ENCODE measurements at places on chromosomes 13 and 19.

DNA sequence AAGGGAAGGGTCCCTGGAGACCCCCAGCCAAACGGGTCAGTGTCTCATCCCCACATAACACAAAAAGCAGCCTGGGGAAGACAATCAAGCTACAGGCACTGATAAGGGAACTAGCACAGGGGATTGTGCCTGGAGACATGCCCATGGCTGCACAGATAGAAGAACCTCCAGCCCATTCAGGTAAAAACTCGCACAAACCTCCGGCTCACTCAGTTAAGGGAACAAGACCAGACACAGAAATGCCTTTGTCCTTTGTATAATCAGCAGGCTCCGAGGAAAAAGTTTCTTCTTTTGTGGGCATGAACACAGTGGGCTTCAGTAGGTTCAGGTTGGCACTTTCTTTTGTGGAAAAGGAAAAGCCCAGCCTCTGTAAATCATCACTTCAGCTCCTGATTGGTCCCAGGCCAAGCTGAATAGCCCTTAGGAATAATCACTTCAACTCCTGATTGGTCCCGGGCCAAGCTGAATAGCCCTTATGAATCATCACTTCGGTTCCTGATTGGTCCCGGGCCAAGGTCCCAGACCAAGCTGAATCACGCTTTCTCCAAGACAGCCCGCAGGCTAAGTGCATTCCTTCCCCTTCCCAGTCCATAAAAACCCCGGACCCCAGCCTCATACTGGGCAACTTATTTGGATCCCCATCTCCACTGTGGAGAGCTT lies 5.0 kb upstream of the ZNF230 start:
- no peak for DNase-seq

DNA sequence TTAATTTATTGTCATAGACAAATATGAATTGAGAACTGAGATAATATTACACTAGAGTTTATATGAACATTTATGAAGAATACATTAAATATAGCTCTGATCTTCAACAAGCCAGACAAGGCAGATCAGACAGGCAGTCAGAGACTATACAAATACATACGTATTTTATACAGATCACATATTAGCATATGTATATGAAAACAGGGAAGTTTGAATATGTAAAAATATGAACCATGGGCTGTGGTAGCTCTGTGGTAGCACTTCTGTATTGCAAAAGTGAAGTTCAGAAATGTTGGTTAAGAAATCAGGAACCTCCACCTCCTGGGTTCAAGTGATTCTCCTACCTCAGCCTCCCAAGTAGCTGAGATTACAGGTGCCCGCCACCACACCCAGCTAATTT lies 20.7 kb downstream of the GPR180 start:
- no peak for DNase-seq

DNA sequence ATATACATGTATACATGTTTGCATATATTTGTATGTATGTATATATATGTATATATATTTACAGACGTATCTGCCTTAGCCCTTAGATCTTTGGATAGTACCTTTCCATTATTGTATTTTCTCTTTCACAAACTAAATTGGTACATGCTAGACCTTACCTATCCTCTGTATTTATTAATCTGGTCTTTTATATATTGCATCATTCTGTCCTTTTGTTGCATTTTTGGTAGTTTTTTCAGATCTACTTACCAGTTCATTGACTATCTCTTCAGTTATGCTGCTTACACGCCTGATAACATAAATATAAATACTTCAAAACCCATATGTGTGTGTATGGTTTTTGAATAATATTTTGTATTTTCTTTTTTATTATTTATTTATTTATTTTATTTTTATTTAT lies 11.7 kb downstream of the ZNF613 start:
- DNase-seq: no peak

- DNase-seq: no peak
Measured at GRCh38 chr19:10740798-10741197, 22.9 kb downstream of the DNM2 start.

DNA sequence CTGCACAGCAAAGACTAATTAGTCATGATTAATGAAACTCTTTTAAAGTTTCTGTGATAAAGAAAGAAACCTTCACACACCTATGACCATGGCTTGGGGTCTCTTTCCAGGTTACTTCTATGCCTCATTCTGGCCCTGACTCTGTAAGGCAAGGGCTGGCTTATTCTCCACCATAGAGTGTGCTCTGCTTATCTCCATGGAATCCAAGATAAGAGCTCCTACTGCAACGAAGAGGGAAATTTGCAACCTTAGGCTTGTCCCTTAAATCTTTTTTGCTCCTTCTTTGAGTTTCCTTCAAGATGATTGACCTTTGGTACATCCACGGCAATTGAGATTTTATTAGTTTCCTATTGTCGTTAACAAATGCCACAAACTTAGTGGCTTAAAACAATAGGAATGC lies 239.9 kb downstream of the SPRY2 start:
- DNase-seq: no peak

DNA sequence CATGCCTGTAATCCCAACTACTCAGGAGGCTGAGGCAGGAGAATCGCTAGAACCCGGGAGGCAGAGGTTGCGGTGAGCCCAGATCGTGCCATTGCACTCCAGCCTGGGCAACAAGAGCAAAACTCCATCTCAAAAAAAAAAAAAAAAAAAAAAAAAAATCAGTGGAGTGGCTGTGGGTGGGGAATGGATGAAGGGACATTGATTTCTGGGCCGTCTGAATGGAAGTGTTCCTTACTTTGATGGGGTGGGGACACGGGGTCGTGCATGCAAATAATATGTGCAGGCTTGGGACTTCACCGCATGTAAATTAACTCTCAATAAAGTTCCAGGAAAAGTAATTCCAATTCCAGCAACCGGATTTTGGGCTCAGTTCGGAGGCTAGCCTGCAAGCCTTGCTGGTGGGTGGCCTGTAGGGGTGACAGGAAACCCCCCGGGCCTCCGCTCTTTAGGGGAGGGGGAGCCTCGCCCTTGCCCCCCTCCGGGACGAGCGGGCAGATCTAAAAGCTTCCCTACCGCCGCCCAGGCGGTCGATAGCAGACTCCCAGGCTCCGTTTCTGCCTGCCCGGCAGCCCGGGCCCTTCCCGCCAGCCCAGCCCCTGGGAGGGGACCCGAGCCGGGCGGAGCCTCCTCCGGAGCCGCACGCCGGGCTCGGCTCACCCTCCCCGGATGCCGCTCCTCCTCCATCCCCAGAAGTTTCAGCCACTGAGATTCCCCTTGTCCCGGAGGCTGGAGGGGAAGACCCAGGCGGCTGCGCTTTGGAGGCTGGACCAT lies 48.0 kb upstream of the ADGRE5 start:
- DNase-seq: no peak

DNA sequence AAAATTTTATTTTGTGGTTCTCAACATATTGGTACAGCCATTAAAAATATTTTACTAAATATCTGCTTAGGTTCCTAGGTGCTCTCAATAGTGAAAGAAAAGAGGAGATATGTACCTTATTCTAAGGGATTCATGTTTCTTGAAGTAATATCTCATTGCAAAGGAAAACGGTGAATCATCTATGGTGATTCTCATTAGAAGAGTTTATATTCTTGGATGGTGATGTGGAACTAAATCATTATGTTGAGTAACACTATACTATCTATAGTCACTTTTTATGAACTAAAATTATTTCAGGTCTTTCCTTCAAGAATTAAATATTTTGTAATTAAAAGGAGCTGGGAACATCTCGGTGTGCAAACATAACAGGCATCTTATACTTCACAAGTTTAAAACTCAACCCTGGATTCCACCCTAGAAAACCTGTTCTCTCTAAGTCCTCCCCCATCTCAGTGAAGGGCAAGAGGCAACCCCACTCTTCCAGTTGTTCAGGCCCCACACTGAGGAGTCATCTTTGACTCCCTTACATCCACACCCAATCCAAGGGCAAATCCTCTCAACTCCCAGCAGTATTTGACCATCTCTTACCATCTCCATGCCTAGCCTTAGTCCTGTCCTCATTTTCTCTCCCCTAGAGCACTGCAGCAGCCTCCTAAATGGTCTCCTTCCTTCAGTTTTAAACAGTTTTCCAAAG lies 140.1 kb downstream of the RGCC start:
- no peak for DNase-seq

All from activated CD4-positive, CD25-positive, alpha-beta regulatory T cell treated with anti-CD3 and anti-CD28 coated beads, Interleukin-2, amount 50 U/mL, for 72 hours (primary cell).